ENCODE measurements at places on chromosomes 3 and 15.

- DNase-seq = no peak
Measured at GRCh38 chr3:10512687-10513086, 7.3 kb upstream of the ATP2B2 start.

- DNase-seq = no peak
Measured at GRCh38 chr3:67416703-67417102, 237.7 kb downstream of the SUCLG2 start.

DNA sequence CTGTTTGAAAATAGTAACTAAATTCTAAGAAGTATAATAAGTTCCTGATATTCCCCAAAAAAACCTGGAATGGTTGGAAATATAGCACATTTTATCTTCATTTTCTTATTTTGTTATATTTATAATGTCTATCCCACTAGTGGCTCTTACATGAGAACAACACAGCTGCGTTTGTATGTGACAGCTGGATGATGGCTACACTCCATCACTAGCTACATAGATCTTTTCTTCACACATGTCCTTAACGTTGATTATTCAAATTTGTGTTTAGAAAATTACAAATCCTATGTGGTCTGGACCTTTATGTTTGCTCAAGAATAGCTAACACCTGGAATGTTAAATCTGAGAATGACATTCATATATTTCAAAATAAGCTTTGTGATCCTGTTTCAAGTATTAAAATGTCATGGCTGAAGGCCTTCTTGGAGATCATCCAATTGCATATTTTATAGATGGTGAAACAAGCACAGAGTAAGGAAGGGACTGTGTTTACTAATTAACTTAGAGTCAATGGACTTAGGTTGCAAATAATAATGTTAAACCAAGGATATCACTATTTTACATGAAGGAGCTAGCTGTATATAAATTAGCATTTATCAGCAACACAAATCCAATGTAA is 60.8 kb downstream of the ATP13A5 start:
- DNase-seq = no peak

- no peak for DNase-seq
Measured at GRCh38 chr15:78943692-78944091, 1.2 kb downstream of the CTSH start.

DNA sequence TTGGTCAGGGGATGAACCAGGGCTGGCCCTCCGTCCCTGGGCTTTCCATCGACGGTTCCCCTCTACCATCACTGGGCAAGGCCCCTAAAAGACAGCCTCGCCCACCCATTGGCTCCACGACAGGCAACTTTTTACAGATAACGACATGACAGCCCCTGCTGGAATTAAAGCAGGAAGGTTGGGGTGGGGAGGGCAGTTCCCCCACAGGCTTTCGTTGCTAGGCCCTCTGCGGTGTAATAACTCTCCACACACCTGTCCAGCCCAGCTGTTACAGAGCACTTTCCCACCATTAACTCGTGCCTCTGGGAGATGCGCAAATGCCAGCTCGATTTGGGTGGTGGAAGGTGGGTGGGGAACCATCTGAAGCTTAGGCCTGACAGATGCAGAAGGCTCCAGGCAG is 264.2 kb upstream of the TLE3 start:
- no peak for DNase-seq

GRCh38 chr3:126945171-126945721 is 37.7 kb upstream of the PLXNA1 start:
- no peak for DNase-seq

All from brain pericyte (primary cell).